CD4-positive, alpha-beta T cell treated with Interleukin-17A for 4 hours (primary cell): ENCODE measurements at places on chromosomes 7 and 10.

GRCh38 chr10:114684822-114685209, 26.7 kb upstream of the ABLIM1 start:
- no peak for DNase-seq

DNA sequence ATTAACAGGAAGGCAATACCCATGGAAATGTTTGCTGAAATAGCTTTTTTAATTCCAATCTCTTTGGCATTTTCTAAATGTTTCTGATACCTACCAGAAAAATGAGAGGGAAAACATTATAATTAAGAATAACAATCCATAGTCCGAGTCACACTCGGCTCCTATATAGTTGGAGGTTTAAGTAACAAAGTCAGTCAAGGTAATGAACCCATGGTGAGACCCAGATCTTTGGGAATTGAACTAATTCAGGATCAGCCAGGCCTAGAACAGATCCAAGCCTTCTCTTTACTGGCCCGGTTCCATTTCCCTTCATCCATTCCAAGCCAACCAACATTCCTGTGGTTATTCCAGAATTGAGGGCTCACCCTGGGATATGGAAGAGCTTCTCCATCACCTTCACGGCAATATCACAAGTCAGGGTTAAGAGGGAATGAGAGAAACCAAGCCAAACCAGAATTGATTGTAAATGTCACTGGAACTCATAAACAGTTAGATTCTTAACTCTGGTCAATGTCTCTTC, 28.3 kb downstream of the ABCB4 start:
- DNase-seq: no peak

- DNase-seq: no peak
These were observed 14.8 kb upstream of the ANKRD1 start for GRCh38 chr10:90935581-90936275.

- no peak for DNase-seq
These were observed 727.4 kb upstream of the NRP1 start for GRCh38 chr10:34061841-34062240.

GRCh38 chr10:33193701-33194521, 140.6 kb downstream of the NRP1 start:
- no peak for DNase-seq

DNA sequence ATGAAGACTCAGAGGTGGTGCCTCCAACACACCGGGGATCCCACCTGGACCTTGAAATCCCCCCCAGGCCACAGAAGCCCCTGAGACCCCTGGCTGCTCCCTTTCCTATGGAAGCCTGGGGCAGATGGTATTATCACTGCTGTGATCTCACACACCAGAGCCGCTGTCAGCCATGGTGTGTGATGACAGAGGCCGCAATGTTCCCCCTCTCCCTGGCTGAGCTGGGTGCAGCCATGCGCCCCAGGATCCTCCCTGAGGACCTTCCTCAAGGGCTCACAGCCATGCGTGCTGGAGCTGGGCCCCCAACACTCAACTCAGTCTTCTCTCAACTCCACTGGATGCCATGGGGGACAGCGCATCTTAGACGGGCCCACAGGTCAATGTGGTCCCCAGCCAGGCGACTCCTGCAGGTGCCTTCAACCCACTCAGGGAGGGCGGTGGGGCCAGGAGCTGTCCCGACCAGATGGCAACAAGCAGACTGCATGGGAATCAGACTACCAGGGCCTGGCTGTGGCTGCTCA, 44.9 kb downstream of the VIPR2 start:
- no peak for DNase-seq

GRCh38 chr7:51226916-51227535, 89.6 kb downstream of the COBL start:
- no peak for DNase-seq

DNA sequence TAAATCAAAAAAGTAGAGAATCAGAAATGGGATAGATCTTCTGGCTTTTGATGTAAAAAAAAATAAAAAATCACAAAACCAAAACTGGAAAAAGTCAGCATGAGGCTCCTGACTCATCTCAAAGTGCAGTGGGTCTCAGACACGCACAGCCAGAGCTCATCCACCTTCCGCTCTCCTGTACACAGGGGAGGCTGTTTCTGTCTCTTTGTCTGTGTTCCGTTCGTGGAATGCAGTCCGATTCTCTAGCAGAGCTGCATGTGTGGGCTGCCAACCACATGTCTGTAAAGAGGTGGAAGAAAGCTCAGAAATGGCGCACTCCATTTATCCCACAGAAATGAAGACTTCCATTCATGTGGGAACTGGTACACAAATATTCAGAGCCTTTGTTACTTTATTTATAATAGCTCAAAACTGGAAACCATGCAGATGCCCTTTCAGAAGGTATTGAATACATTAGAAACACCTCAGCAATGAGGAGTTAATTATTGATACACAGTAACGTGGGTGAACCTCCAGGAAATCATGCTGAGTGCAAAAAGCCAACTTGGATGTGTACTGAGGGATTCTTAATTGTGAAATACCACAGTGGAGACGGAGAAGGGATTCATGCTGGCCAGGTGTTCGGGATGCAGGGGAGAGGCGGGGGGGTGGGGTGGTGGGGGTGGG, 123.3 kb downstream of the TRRAP start:
- DNase-seq: no peak

DNA sequence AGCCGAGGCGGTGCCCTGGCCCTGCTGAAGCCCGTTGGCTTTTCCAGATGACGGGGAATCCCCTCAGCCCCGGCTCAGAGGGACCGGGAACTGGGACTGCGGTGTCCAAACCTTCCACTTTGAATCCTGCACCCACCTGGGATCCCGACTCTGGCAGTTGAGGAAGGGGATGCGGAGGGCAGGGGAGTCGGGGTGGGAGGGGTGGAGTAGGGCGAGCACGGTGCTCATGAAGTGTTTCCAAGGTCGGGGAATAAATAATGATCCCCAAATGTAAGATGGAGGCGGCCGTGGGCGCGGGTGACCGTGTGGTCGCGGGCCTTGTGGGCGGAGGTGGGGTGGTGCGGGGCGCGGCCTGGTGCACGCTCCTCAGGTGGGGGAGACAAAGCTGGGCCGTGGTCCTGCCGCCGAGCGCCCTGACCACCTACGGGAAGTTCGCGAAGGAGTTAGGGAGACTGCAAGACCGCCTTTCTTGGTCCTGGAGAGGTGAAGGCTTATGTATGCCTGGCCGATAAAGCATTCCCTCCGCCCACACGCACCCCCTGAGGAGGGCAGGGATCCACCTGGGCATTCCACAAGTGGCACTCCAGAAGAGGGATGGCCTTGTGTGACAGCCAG, 1.4 kb downstream of the MTURN start:
- DNase-seq: no peak

DNA sequence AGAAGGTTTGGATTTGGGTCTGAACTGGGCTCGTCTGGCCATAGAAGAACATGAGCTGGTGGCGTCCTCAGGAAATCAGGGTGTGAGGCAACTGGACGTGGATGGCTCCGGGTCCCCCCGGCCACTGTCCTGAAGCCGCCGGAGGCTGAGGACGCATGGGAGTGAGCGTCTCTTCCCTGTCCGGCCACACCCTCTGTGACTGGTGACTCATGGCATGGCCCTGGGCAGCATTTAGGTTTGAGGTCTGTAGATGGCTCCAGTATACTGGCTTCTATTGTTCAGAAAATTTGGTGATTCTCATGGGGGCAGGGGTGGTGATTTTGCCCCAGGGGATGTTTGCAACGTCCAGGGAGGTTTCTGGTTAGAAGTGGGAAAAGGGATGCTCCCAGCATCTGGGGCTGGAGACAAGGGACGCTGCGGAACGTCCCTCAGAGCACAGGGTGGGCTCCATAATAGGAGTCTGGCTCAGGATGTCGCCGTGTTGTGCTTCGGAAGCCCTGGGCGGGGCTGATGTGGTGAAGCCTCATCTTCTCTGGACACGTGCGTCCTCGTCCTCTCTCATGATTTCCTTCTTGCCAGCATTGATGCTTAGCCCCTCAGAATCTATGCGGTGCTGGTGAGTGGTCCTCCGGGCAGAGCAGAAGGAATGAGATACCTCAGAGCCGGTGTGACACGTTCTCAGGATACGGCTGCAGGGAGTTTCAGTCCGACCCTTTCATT, 49.9 kb downstream of the PITRM1 start:
- DNase-seq: no peak

- no peak for DNase-seq
These were observed 159.1 kb upstream of the EEPD1 start for GRCh38 chr7:35993676-35994606.

GRCh38 chr10:73645251-73645650, 4.0 kb upstream of the MYOZ1 start:
- DNase-seq: no peak

DNA sequence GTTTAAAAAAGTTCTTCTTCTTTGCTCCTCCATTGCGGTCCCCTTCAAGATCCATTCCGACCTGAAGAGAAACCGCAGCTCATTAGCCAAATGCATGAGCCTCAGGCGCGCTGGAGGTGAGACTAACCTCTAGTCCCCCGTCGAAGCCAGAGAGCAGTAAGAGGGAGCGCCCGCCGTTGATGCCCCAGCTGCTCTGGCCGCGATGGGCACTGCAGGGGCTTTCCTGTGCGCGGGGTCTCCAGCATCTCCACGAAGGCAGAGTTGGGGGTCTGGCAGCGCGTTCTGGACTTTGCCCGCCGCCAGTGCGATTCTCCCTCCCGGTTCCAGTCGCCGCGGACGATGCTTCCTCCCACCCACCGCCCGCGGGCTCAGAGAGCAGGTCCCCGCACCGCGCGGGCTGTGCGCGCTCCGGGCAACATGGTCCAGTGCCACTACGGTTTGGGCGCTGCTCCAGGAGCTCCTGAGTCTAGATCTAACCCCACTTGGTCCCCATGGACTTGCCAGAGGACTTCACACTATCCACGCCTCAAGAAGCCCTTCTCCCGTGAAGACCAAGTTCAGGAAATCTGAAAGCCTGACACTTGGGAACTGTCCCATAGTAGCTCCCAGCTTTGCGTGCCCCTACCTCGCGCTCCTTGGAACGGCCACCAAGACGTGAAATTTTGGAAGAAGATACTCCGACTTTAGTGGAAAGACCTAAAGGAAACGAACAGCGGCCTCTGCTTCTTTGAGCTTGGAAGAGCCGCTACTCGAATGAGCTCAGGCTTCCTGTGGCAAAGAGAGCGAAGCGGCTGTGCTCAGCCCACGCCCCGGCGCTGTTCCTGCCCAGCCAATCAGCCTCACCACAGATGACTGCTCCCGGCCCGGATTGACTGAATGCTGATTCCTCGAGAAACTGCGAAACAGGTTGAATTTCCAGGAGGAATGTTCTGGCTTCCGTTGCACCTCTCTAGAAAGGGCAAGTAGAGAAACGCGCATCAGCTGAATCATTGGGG, at the start of gene ABCB1:
ABCB1 (minus strand) TSS at position 755 of the 995 bp plus-strand sequence; CDS start at position 55, 700 bp downstream.
- peak; percentile 72 for DNase-seq

GRCh38 chr10:113525713-113526112, 27.1 kb upstream of the HABP2 start:
- DNase-seq: no peak

DNA sequence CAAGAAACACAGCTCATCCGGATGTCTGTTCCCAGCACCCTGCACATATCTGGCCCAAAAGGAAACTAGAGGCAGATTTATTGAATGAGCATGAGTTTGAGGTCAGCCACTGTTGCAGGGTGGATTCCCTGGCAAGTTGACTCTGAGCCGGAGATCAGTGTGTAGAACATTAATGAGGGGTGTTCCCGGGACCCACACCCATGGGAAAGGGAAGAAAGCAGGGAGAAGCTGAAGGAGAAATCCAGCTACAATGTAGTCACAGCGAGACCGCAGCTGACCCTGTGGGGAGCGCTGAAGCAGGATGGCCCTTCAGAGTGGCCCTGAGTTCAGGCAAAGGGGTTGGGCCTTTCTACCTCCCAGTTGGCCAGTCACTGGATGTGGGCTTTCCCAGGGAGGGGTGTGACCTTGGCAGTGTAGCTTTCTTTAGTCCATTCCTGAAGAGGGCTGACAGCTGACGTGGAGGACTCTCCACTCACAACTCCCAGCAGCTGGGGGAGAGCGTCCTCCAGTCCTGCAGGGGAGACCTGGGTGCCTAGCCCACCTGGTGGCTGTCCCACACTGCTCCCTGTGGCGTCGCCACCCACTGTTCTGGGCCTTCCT, 324.2 kb upstream of the ZMIZ1 start:
- DNase-seq: no peak

DNA sequence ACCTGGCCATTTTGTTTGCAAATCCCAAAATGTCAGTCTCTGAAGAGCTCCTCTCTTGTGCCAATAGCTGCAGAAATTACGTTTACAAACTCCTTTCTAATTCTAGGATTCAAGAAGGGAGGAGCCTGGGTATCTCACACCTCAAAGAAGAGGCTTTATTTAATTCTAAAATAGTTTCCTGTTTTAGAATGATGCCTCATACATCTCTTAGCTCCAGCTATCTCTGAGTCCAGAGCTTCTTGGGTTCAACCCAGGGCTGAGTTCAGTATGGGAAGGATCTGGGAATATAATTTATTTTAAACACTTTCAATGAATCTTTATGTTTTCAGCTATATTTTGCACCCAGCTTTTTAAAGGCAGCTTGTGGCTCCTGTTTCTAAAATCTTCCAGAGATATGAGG, 150.1 kb downstream of the CACNA2D1 start:
- no peak for DNase-seq

- DNase-seq: no peak
These were observed 86.3 kb downstream of the BAMBI start for GRCh38 chr10:28763471-28764170.

DNA sequence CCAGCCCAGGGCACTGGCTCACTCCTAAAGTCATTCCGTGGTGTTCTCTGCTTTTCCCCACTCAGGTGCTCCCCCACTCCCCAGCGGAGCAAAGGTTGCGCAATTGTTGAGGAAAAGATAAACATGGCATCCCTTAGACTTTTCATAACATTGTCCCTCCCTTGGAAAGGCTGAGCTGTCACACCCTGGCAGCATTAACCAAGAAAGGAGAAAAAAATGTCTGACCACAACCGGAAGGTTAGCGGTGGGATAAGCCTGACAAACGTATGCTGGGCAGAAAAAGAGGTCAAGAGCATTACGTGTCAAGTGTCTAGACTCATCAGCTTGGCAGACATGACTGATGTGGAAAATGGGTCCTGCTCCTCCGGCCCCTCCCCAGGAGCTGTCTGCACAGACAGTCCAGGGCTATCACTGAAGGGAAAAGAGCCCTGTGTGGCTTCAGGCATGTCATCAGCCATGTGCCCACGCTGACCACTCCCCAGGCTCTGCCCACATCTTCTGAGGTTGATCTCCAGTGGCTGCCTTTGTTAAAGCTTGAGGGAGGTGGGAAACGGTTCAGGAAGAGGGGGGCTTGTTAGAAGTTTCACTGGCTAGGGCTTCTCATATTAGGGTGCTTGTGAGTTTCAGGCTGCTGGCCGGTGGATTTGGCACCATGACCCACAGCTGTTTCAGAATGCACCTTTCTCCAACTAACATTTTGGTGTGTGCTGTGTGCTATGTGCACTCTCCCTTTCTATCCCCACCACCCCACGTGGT, 30.1 kb downstream of the BTBD16 start:
- no peak for DNase-seq

DNA sequence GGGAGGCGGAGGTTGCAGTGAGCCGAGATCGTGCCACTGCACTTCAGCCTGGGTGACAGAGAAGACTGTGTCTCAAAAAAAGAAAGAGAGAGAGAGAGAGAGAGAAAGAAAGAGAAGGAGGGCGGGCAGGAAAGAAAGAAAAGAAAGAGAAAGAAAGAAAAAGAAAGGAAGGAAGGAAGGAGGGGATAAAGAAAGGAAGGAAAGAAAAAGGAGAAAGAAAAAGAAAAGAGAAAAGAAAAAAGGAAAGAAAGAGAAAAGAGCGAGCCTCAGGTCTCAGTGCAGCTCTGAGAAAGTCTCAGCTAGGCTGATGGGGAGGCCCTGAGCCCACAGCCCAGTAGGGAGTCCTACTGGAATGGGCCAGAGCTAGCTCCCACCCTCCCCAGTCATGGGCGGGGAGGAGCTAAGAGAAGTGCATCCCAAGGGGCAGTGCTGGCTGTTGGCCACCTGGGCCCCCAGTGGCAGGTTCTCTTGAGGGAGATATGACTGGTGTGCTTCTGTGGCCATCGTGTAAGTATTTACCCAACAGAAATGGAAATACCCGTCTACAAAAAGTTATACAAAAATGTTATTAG, 69.3 kb downstream of the ABRAXAS2 start:
- no peak for DNase-seq
